Thymus (tissue), 14 donors: ENCODE measurements at places on chromosomes 2 and 18. TPM values are rescaled to one million over a fixed set of nuclear protein-coding genes. Genes with fewer than 3 reads are reported as not detected.

GRCh38 chr2:129347486-129348217 is 631.8 kb upstream of the RAB6C start:
- DNase-seq, result peak; percentile 16

- DNase-seq, result no peak
These were observed 108.5 kb upstream of the NCK2 start for GRCh38 chr2:105636109-105636740.

GRCh38 chr2:197191177-197191939 is 119.2 kb downstream of the ANKRD44 start:
- DNase-seq, result no peak

DNA sequence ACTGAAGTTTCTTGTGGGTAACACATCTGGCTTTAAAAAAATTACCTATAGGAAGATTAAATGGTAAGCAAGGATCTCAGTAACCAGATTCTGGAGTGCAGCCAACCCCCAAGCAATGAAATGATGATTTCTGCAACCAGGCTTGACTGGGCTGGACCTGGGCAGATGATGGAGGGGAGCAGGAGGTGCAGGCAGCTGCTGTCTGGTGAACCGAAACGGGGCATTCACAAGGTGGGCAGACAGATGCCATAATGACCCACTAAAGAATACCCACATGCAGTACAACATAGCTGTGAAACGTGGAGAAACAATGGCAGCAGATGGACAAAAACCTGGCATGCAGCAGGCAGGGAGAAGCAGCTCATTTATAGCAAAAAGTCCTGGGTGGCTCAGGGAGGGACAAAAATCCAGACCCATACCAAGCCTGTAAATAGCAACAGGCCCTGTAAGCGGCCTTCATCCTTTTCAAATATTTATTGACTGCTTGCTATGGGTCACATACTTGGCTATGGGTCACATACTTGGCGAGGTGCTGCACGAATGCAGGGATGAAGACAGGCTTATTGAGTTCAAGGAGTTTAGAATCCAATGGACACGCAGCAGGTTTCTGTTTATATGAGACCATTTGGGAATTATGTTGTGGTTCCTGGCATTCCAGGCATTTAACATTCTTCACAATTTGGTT is 244.7 kb downstream of the HRH4 start:
- DNase-seq, result no peak

DNA sequence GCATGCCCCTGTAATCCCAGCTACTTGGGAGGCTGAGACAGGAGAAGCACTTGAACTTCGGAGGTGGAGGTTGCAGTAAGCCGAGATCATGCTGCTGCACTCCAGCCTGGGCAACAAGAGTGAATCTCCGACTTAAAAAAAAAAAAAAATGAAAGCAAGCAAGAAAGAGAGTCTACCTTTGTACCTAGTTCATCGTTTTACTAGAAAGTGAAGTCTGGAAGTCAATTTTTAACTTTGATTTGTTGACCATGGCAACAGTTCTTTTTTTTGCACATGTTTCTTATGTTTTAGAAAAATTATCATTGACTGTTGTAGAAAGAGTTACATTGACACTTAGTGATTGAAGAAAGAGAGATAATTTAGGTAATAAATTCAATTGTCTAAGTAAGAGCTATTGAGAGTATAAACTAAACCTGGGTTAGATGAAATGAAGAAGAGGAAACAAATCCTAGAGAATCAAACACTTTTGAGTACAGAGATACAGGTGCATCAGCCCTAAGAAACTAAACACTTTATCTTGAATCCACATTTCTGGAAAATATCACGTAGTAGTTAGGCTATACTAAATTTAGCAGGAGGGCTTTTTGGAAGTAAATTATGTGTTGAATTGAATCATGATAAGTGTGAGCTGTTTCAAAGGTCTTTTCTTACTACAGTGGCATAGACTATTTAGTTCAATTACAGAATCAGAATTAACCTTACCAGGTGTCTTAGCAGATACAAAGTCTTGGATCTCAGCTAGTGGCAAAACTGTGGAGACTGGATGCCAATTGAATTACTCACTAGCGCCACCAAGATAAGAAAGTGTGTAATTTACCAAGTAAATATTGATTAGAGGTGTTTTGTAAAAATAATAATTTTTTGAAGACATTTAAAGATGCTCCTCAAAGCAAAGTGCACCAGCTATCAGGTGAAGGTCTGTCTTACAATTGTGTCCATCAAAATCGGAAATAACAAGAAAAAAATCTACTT is 303.4 kb upstream of the NRXN1 start:
- no peak for DNase-seq

DNA sequence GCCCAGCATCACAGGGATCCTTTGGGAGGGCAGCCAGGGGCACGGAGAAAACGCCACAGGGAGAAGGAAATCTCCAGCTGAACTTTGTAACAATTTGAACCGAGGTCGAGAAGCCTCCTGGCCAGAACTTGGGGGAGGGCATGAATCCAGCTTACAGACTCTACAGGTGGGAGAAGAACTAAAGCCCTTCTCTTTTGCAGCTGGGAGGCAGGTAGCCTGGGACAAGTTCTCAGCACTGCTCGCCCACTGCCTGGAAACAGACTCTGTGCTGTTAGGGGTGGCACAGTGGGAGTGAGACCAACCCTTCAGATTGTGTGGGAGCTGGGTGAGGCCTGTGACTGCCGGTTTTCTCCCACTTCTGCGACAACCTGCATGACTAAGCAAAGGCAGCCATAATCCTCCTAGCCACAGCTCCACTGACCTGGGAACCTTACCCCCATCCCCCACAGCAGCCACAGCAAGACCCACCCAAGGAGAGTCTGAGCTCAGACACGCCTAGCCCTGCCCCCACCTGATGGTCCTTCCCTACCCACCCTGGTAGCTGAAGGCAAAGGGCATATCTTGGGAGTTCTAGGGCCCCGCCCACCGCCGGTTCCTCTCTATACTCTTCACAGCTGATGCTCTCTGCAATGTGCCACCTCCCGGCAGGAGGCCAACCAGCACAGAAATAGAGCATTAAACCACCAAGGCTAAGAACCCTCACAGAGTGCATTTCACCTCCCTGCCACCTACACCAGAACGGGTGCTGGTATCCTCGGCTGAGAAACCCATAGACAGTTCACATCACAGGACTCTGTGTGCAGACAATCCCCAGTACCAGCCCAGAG is 136.0 kb upstream of the SIX2 start:
- no peak for DNase-seq

- no peak for DNase-seq
These were observed 476 bp downstream of the STRN start for GRCh38 chr2:36965751-36966369.

DNA sequence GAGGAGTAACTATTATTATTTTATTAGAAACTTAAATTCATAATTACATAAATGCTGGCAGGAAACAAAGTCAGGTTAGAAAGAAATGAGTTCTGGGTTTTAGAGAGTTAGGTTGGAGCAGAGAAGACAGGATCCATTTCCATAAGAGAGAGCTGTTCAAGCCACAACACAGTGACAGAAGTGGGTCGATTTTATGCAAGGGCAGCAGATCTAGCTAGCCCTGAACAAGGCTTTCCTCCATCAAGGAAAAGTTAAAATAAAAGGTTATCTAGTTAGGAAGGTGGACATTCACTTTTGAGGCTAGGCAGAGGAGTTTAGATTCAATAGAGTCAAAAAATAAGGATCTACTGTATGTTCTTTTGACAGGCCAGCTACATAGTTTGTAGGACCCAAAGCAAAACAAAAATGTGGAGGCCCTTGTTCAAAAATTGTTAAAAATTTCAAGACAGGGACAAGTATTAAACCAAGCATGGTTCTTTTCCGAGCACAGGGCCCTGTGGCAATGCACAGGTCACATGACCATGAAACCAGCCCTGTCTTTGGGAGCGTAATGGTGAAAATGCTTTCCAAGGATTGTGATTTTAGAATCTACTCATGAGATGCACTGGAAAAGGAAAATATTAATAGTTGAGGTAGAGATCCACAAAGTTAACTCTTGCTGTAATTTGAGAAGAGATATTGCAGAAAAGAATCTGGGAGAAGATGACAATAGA is 91.2 kb upstream of the CREB1 start:
- no peak for DNase-seq

DNA sequence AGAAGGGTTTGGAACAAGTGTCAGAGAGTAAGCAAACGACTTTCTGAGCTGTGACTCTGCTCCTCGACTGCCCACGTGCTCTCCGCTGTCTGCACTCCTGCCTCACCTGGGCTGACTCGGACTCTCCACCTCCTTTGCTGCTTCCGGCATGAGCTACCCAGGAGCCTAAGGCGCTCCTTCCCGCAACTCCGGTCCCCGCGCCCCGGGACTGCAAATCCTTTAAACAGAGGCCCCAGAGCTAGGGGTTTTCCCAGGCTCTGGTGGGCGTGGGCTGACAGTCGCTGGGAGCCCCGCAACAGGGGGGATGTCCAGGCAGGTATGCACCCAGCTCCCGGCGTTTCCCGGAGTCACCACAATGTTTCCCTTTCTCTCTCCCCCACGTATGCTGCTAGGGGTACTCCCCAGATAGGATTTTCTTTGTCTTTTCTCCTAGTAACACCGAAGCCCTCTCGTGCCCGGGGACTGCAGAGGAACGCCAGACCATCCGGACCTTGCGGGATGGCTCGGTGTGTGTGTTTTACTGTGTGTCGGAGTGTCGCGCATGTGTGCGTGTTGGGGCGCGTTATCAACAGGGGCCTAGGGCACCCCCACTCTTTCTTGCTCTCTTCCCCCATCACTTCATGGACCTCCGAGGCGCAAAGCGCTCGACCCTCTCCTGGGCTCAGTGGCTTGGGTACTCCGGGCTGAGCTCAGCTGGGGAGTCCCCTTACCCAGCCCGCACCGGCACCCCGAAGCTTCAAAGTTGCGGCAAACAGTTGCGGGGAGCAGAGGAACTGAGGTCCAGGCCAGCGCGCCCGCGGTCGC is 691 bp upstream of the THSD7B start:
- no peak for DNase-seq

- DNase-seq, result no peak
These were observed 186.1 kb upstream of the RBMS1 start for GRCh38 chr2:160679686-160680085.

Gene L3MBTL4
- total RNA-seq, result 4.3 TPM

Gene ST8SIA3
- total RNA-seq, result 0.09 TPM

Gene FAM110C
- total RNA-seq, result 0.05 TPM

Gene STPG4
- total RNA-seq, result 0.14 TPM

Gene POMC
- total RNA-seq, result 11.7 TPM

Gene GPR75
- total RNA-seq, result 0.57 TPM

Gene C2orf15
- total RNA-seq, result 1.8 TPM

Gene TDRD15
- 0.05 TPM for total RNA-seq
